ENCODE measurements at places on chromosomes 2 and 18. TPM values are rescaled to one million over a fixed set of nuclear protein-coding genes. Genes with fewer than 3 reads are reported as not detected.

Gene IGFBP2
- total RNA-seq: 629 TPM

Gene DSG4
- total RNA-seq: not detected

- H3K27ac ChIP-seq: no peak overlapping the region
- peaks cover 7% of the 10 kb centered on the region for H3K4me1 ChIP-seq
- no peak for DNase-seq
- no peaks in the 10 kb centered on the region for H3K36me3 ChIP-seq
Measured at GRCh38 chr2:41913311-41913710, 134.5 kb upstream of the PKDCC start.

DNA sequence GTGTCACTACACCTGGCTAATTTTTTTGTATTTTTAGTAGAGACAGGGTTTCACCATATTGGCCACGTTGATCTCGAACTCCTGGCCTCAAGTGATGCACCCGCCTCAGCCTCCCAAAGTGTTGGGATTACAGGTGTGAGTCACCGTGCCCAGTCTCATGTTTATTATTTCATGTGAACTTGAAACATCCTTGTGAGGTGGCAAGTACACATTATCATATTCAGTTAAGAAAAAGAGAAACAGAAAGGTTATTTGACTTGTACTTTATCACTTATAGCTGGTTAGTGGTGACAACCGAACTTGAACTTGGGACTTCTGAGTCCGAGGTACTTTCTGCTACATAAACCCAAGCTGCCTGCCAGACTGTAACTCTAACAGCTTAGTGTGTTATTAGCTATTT lies 24.4 kb downstream of the ABHD3 start:
- no peaks in the 10 kb centered on the region for H3K27me3 ChIP-seq
- H3K4me3 ChIP-seq: no peak overlapping the region
- no peak for DNase-seq
- no peak overlapping the region for H3K27ac ChIP-seq

DNA sequence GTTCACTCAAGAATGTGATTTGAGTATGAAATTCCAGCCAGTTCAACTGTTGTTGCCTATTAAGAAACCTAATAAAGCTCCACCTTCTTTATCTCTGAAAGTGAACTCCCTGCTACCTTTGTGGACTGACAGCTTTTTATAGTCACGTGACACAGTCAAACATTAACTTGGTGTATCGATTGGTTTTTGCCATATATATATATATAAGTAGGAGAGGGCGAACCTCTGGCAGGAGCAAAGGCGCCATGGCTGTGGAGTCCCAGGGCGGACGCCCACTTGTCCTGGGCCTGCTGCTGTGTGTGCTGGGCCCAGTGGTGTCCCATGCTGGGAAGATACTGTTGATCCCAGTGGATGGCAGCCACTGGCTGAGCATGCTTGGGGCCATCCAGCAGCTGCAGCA lies at the start of gene UGT1A1:
UGT1A1 (plus strand) TSS at position 228 of the 400 bp plus-strand sequence; CDS start at position 246, 18 bp downstream.
- no peaks in the 10 kb centered on the region for H3K36me3 ChIP-seq
- H3K27ac ChIP-seq: no peak within 1 kb of the TSS

Data from stomach (tissue), 19 donors.